ENCODE measurements at places on chromosomes 16 and 17. TPM values are rescaled to one million over a fixed set of nuclear protein-coding genes. Genes with fewer than 3 reads are reported as not detected.

The OR1D2 gene
- total RNA-seq: not detected

The GJD3 gene
- total RNA-seq: 12.1 TPM

The MYH13 gene
- total RNA-seq: not detected

The RASD1 gene
- total RNA-seq: 101 TPM

The MYH3 gene
- total RNA-seq: 0.24 TPM

The TMED6 gene
- not detected for total RNA-seq

The IL34 gene
- total RNA-seq: 0.78 TPM

The LPCAT2 gene
- 11.9 TPM for total RNA-seq

The CCT6B gene
- 1.5 TPM for total RNA-seq
